ENCODE measurements at places on chromosomes 7 and 10.
A peak's percentile ranks its signal among the peaks of the same experiment; 100 is the strongest.

DNA sequence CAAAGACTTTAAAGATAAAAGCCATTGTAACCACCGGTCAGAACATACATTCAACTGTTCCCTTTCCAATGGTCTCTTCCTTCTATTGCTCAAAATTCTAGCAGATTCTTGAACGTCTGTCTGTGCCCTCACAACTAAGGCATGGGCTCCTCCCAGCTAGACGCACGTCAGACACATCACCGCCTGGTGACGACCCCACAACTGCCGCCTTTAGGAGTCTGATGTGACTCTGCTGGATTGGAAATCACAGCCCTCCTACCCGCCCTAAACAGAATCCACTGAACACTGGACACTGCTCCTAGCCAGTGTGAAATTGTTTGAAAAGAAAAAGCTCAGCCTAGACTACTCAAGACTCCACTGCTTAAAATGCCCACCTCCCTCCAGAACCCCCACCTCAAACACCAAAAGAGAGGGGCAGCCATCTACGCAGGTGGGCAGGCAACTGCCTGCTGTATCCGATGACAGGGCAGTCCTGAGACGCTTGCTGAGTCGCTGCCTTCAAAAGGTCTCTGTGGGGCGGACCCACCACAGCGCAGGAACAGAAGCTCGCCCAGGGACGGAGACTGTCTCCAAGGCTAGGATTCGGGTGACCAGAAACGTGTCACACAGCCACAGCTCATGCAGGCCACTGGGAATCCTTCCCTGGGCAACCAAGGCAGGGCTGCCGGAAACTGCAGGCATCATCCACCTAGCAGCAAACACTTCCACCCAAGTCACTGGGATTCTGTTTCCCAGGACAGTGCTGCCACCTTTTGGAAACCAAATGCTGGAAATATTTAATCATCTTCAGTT is 34.7 kb downstream of the GSDME start:
- peak; percentile 35 for DNase-seq

DNA sequence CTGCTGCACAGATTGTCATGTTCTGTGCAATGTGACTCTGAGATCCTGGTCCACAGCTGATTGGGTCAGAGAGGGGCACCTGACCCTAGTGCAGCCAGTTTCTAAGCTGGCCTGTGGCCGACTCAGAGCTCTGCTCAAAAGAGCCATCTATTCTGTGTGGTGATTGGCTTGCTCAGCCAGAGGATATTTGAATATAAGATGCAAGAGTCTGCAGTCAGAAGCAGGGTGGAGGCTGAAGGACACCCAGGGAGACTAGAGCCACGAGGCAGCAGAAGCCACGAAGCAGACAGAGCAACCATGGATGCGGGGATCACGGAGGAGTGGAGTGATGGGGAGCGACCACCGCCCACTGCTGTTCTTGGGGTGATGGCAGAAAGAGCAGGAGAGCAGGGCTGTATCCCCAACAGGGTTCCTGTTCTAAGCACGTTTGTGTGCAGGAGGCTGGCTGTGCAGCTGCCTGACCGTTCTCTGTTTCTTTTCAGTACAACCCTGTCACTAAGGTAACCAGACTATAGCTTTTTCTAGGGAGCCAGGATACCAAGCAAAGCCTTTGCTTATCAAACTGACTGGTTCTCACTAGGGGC is 19.5 kb upstream of the RHEB start:
- DNase-seq, result peak; percentile 23

DNA sequence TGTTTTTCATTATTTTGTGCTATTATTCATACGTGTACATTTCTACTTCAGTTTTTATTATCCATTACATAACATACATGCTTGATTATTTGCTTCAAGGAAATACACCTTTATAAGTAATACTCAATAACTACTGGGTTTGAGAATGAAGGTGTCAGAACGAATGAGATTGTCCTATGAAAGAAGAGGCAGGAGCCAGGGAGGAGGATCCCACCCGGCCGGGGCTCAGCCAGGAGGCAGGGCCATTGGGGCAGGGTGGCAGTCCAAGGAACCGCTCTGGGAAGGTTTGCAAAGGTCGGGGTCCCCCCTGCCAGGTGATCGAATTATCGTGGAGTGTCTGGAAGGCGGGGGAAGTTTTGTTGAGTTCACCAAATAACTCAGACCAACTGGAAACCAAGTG is 9.1 kb downstream of the TRIM56 start:
- DNase-seq, result no peak

- no peak for DNase-seq
These were observed 97.8 kb upstream of the PPIF start for GRCh38 chr10:79249186-79250121.

DNA sequence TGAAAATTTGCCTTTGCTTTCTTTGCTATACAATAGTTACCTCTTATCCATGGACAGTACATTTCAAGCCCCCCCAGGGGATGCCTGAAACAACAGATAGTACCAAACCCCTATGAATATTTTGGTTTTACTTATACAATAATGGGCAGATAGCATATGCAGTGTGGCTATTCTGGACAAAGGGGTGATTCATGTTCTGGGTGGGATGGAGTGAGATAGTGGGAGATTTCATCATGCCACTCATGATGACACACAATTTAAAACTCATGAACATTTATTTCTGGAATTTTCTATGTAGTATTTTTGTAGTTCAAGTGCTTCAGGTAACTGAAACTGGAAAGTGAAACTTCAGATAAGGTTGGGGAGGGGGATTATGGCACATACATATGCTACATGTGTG is 12.0 kb downstream of the STARD3NL start:
- DNase-seq, result no peak

DNA sequence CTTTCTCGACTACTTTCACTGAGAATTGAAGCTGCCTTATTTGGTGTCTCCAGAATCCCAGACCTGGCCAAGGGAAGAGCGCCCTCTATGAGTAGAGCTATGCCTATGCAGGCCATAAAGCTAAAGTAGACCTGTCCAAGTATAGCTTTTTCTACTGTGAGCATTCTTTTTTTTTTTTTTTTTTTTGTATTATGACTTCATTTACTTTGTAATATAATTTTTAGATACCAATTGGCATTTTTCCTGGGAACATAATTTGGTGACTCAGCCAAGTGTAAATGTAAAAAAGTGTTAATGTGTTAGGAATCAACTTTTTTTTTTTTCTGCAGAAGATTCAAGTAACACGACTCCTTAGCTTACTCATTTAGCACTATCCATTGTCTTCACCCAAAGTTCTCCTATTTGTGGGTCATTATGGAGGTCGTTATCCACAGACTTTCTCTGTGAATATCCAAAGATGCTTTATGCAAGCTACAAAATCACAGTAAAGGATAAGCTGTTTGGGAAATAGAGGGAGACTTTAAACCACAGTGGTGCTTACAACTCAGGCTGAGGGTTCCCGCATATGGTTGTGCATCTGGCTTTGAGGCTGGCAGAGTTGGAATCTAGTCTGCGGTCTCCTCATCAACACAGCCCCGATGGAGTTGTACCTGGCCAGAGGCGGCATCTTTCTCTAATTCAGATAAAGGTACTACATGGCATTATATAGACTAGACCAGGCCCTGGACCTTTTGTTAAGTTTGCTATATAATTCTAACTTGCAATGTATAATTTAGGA is 1040.2 kb upstream of the SORCS1 start:
- peak; percentile 61 for DNase-seq

- peak; percentile 69 for DNase-seq
These were observed 126.5 kb downstream of the FAM107B start for GRCh38 chr10:14648005-14648765.

- DNase-seq, result no peak
These were observed 136.6 kb upstream of the SVIL start for GRCh38 chr10:29771376-29771775.

GRCh38 chr10:11586170-11586569 is 25.3 kb downstream of the USP6NL start:
- no peak for DNase-seq

DNA sequence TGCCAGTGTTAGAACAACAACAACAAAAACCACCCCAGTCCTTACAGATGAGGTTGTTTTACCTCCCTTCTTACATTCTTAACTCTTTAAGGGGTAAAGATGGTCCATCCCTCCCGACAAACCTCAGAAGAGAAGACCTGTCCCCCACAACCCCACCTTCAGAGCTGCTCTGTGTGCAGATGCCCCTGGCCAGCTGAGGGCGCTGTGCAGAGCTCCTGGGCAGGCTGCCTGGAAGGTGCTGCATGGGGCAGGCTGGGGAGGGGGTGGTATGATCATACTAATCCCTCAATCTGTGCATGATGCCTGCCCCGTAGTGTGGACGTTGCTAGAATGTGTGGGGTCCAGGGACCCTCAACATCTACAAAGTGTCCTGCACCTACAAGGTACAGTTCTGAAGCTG is 387.1 kb downstream of the INHBA start:
- no peak for DNase-seq

- peak; percentile 79 for DNase-seq
These were observed at the start of gene AP3M1 for GRCh38 chr10:74150204-74150989. Gene AP3M1 (minus strand): TSS chr10:74150828. CDS start chr10:74138379, 12,449 bp downstream.

GRCh38 chr7:96284835-96285234 is 37.1 kb downstream of the SLC25A13 start:
- no peak for DNase-seq

- no peak for DNase-seq
These were observed 503.2 kb downstream of the NRG3 start for GRCh38 chr10:82378146-82378545.

GRCh38 chr10:123559823-123560092 is 106.4 kb upstream of the GPR26 start:
- DNase-seq, result no peak

DNA sequence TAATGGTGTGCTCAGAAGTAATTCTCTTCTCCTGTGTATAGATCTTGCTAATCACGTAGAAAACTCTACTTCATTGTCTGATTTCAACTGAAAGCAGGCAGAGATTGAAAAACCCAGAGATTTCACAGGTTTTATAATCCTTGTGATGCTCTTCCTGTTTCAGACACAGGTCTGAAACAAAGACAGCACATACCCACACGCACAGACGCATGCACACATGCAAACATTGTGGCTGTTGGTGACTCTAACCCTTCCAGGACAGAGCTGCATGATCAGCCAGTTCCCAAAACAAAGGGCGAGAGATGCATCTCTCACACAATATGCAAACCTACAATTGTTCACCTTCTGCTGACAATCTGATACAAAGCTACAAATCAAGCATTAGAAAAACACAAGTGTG is 11.1 kb upstream of the TFEC start:
- no peak for DNase-seq

DNA sequence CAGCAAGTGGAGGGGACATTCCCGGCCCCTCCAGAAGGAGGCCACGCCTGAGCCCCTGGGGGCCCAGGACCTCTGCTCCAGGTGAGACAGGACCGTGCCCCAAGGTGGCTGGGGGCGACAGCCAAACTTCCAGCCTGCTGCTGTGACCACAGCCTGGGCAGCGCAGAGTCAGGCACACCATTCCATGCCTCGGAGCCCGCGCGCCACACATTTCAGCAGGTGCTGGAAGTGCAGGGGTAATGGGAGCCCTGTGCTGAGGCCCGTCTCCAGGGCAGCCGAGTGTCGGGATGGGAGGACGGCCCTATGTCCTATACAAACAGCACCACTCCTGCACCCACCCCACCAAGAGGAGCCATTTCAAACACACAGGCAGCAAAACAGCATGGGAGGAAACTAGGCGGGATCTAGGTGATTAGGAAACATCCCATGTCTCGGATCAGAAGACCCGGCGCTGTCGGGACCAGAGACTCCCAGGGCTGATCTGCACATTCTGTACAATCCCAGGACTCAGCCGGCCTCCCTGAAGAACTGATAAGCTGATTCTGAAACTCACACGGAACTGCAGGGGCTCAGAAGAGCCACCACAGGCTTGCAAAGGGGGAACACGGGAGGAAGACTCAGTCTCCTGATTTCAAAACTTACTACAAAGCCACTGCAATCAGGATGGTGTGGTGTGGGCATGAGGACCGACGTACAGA is 272.3 kb downstream of the ELFN1 start:
- no peak for DNase-seq

GRCh38 chr10:77516575-77516974 is 121.0 kb downstream of the KCNMA1 start:
- no peak for DNase-seq

DNA sequence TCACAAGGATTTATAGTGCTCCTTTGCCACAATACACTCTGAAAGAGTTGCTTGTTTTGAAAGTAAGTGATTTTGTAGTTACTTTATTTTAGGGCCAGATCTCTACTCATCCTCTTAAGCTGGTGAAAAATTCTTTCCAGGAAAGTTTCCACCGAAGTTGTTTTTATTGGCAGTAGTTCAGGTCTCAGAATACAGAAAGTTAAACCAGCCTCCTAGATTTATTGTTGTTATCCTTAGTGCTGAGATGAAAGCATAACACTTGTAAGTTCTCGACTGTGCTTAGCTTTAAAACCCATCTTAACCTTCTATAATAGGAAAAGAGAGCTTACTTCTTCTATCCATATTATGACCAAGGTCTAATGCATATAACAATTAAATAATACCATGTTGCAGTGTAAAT is 5.5 kb downstream of the AP3M1 start:
- peak; percentile 65 for DNase-seq

DNA sequence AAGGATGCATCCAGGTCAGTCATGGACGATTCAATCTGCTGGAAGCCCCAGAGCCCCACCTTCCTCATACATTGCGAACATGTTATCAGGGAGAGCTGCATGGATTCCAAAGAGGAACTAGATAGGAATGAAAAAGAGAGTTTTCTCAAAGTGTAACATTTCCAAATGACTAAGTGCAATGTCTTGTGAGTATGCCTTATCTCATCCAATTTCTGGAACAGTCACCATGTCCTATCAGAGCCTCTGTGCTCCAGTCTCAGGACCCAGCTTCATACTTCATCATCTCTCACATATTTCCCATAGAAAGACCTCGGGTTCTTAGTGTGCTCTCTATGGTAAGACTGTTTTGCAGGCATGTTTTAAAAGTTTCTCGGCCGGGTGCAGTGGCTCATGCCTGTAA is 26.8 kb downstream of the ZC3HC1 start:
- DNase-seq, result no peak

GRCh38 chr10:20287586-20287985 is 471.4 kb downstream of the PLXDC2 start:
- DNase-seq, result no peak

GRCh38 chr10:21060626-21061025 is 163.5 kb upstream of the NEBL start:
- no peak for DNase-seq

- DNase-seq, result no peak
These were observed 8.4 kb upstream of the RBM28 start for GRCh38 chr7:128352153-128352537.

DNA sequence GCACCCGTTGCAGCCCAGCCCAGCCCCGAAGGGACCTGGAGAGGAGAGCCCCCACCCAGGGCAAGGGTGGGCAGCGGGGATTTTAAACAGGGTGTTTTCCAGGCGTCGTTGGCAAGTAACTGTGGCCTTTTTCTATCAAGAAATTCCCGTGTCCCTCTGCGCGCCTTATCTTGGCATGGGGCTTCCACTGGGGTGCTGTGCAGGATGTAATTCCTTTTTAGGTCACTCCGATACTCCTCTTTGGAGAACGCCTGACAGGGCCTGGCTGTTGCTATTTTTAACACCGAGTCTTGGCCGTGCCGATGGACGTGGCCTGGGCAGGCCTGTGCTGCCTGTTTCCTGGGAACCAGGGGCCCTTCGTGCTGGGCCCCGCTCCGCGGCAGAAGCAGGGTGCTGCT is 93.8 kb downstream of the INPP5A start:
- peak; percentile 58 for DNase-seq

Data from AG08395 (cell line).